ENCODE measurements at places on chromosomes 6 and 20.

DNA sequence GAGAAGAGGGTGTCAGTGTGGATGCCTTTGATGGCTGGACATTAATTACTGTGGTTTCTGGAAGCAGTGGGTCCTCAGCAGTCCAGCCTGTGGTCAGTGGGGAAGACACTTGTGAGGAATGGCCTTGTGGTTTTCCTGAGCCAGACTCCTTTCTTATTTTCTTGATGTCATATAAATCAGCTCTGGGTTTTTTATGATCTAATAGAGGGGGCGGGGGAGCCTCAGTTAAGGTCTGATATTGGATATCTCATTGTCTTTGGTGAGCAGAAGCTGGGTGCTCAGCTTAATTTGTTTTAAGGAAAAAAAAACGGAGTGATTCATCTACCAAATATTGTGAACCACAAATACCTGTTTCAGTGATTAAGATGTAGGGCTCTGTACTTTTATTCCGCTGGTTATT, 62.1 kb downstream of the OTOR start:
- DNase-seq, result no peak

DNA sequence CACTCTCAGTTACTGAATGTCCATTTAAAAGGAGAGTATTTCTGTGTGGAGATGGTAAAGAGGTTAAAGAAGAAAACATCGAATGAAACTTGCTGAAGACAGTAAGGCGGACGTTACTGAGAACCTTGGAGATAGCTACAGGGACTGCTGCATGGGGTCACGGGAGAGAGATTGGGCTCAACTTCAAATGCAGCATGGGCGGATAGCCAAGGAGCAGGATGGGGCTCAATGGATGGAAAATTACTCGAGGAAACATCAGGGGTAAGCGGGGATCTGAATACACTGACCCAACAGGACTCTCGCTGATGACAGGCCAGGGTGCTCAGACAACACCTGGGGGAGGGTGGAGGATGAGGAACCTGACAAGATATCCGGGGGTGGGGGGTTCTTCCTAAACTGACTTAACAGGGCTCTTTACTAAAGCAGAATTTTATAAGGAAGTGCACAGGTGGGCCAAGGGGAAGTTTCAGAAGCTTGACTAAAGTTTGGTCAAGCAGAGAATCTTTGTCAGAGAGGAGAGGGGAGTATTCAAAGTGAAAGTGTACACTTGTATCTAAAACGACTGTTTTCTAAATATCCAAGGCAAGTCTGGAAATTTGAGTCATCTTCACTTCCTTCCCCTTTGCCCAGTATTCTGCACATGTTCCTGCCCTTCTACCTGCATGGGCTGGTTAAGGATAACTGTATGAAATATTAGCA, 22.8 kb downstream of the ECT2L start:
- no peak for DNase-seq

GRCh38 chr6:52808660-52809059, 5.0 kb upstream of the GSTA1 start:
- no peak for DNase-seq

DNA sequence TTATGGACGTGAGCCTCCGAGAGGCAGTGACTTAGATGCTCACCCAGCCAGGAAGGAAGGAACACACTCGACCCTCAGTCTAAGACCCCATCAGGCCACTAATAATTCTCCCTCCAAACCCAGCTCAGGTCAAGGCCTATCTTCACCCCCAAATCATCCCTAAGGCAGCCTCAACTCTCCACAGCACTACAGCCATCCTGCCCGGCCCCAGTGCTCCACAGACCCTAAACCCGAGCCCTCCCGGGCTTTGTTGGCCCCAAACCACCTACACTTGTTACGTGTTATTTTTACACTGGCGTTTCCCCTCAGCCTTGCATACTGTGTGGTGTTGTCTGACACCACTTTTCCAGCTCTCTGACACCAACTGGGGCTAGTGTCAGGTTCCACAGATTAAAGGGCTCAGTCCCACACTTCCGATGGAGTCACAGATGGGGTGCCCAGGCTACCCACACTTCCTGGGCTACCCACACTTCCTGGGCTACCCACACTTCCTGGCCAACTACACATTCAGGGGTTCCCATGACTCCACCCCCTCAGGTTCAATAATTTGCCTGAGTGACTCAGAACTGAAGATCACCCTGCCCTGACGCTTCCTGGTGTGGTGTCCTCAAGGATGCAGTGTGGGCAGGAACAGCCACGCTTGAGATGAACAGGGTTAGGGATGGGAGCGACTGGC, 25.3 kb downstream of the RBCK1 start:
- no peak for DNase-seq

DNA sequence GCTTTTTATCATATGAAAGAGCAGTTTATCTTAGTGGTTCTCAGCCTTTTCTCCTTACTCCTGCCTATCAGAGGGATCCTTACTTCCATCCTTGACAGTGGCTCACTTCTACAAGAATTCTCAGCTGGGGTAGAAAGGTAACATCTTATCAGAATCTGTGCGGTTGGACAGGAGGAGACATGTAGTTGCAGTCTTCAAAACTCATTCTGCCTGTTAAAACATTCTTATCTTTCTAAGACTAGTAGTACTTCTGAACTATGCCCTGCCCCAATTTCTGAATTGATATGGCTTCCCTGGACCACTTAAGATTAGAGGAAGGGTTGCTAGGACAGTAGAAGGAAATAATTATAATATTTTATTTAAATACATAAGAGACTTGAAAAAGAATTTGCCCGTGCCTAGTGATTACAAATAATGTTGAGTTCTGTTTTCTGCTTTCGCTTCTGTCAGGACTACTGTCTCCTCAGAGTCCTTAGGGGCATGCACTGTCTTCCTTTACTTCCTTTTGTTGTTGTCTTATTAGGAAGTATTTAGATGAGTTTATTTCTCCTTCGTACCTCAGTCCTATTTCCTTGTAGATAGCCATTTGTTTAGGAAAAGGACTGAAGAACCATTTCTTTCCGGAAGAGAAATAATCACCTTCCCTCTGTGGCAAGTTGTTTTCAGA, 24.9 kb downstream of the BLTP3A start:
- DNase-seq, result no peak

- DNase-seq, result no peak
Observed at GRCh38 chr20:32582659-32583580, 2.2 kb downstream of the NOL4L start.

- no peak for DNase-seq
Observed at GRCh38 chr6:91464201-91464600, 877.3 kb upstream of the MAP3K7 start.

DNA sequence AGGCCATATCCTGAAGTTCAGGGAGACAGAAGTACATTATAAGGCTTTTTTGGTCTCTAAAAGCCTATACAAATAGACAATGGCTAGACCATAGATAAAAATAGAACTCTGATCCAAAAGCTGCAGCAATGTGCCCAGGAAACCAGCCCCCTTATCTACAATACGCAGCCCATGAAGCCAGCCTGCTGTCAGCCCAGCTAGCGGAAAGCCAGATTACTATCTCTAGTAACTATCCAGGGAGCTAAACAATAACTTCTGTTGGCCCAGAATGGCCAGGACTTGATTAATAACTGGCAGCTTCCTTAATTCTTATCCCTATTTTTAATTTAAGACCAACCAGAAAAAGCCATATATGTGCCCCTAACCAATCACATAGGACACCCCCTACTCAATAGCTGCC, 160.4 kb upstream of the SMLR1 start:
- DNase-seq, result no peak

DNA sequence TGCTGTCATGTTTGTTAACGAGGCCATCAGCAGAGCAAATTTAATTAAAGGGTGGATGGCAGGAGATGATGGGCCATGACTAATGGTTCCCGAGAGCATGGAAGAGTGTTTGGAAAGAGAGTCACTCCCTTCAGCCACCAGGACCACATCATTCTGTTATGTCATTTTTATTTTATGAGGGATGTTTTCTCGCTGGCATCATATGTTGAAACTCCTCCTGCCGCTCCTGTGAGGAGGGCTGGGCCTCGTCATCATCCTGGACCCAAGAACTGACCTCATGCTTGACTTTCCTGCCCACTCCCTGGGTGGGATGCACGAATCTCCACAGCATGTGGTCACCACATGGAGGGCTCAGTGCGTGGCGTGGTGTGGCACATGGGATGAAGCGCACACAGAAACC, 86.4 kb upstream of the FRMD1 start:
- DNase-seq, result no peak

DNA sequence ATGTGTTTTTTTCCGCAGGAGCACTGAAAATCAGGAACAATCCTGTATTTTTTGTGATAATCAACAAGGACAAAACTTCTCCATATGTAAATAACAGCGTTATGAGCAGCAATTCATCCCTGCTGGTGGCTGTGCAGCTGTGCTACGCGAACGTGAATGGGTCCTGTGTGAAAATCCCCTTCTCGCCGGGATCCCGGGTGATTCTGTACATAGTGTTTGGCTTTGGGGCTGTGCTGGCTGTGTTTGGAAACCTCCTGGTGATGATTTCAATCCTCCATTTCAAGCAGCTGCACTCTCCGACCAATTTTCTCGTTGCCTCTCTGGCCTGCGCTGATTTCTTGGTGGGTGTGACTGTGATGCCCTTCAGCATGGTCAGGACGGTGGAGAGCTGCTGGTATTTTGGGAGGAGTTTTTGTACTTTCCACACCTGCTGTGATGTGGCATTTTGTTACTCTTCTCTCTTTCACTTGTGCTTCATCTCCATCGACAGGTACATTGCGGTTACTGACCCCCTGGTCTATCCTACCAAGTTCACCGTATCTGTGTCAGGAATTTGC, at the start of gene TAAR6:
Gene TAAR6, plus strand, starts transcription at position 102 of the 557 bp plus-strand sequence. Its CDS starts 0 bp downstream, at position 102.
- no peak for DNase-seq

- no peak for DNase-seq
Observed at GRCh38 chr6:129140526-129140925, 257.6 kb downstream of the LAMA2 start.

DNA sequence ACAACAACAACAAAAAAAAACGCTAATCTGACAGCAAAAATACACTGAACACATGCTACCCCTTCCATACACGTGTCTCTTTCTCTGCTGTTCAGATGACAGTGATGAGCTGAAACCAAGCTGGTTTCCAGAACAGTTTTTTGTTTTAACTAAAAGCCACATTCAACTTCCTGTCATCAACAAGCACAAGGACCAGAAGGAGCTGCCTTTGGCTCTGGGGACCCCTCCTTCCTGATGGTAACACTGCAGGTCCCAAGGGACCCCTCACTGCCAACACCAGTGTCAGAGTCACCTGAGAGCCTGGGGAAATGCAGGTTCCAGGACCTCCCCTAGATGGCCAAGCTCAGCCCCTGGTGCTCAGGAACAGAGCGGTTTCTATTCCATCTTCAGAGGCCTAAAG, 6.0 kb downstream of the CST7 start:
- DNase-seq, result no peak

DNA sequence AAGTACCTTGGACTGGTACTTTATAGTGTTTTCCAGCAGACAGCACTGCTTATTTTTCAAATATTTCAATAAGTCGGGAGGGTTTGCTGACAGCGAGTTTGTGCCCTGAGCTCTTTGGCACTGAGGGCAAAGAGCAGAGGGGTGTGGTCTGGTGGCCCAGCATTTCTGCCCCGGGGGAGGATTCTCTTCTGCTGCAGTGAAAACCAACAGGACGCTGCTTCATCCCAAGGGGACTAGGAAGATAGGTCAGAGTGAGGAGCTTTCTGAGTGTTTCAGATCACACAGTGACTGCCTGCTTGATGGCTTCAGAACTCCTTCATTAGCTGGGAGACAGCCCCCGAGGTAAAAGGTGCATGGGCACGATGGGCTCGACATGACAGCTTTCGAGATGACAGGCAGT, 8.6 kb downstream of the ULBP2 start:
- no peak for DNase-seq
